ENCODE measurements at places on chromosomes 12 and 14.

DNA sequence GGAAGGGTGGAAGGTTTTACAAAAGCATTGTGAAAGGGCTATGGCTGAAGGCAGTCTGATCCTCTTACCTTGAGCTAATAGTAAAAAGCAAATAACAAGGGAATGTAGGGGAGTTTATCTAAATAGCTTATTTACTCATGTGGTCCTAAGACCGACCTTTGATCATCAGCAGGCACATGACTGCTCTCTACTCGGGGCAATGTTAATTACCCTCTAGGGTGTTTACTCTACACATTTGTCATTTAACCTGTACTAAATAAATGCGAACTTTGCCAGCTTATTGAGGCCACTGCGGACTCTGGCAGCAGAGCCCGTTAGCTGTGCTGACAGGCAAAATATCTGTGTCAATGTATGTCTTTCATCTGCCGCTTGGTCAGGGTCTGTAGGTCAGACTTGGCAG lies 768.3 kb upstream of the ATXN7L3B start:
- no peak for DNase-seq

- DNase-seq, result no peak
Observed at GRCh38 chr12:113196990-113197389, 11.5 kb downstream of the RITA1 start.

DNA sequence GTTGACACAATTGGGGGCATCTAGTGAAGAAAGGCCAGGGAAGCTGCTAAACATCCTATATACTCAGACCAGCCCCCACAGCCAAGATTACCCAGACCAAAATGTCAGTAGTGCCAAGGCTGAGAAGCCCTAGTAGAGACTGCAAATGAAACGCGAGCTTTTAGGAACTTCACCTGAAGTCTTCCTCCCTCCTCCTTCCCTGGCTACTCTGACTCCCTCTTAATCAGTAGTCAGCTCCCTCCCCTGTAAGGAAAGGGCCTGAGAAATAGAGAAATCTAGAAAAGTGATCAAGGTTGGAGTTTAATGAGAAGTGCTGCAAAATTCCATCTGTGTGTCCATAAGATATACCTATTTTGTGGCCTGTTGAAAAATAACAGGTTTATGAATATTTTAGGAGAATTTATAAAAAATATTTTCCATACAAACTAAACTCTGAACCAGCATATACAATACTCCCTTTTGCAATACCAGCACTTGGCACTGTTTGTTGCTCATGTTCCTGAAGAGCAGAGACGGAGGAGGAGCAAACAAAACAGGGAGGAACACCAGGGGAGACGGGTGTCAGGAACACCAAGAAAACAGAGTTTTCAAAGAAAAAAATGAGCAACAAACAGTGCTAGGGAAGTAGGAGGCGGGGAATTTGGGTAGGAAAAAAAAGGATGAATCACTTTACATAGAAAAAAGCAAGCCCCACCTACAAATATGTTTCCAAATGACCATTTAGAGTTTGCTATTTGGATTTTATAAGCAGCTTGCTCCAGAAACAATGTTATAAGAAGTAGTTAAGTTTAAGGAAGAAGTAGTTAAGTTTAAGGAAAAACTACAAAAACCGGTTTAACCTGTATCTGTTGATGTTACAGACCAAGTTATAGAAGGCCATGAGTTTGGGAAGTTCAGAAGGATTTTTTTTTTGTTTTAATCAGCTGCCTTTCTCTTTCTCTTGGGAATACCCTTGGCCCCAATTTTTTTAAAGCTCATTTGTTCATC lies 282.1 kb upstream of the GRIP1 start:
- no peak for DNase-seq

- no peak for DNase-seq
Observed at GRCh38 chr12:60415351-60415750, 819.5 kb downstream of the SLC16A7 start.

DNA sequence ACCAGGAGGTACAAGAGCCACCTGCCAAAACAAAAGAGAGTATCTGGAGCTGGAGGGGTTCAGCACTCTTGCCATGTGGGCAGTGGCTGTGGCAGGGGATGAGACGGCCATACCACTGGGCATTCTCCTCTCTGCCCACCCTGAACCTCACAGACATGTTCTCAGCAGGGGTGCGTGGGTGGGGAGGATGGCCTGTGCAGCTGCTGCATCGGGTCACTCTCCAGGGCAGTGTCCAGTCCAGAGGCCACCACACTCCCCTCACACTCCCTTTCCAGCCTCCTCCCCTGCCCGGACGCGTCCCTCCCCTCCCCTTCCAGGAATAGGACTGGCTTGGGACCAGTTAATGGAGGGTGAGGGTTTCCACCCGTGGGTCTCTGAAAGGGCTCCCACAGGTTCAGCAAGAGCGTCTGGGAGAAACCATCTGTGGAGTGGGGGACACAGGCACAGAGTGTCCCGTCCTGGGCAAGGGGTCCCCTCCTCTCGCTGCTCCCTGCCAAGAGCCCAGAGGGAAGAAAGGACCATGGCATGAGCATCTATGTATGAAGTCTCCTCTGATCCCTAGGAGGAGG lies 501 bp downstream of the C1R start:
- no peak for DNase-seq

DNA sequence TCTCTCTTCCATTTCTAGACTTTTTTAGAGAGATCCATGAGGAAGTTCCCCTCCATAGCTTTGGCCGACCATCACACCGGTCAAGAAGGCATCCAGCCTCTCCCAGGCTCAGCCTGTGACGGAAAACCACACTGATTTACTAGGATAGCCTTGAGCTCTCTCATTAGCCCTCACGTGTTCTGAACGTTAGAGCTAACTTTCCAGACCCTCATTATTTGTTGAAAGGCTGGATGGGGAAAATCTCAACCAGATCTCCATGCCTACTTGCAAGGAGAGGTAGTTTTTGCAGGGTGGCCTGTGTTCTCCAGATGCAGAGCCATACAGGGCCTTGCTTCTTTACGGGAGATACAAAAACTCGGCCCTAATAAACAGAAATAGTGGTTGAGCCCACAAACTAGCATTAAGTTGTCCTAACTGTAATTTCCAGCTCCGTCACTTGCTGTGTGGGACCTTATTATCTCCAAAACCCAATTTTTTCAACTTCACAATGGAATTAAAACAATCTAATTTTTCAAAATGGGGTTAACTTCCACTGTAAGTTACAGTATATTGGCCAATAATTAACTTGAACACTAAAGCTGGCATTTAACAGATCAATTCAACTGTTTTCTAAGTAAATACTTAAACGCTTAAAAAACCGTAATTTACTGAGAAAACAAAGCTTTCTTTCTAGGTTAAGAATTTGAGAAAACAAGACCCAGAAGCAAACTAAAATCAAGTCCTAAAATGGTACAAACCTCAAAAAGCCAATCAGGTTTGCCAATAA lies 65.3 kb downstream of the KLHL28 start:
- no peak for DNase-seq

- DNase-seq, result no peak
Observed at GRCh38 chr12:65962036-65962430, 137.8 kb downstream of the HMGA2 start.

- DNase-seq, result no peak
Observed at GRCh38 chr14:101257551-101257950, 303.7 kb upstream of the DIO3 start.

- no peak for DNase-seq
Observed at GRCh38 chr12:106906715-106907114, 49.0 kb upstream of the TMEM263 start.

DNA sequence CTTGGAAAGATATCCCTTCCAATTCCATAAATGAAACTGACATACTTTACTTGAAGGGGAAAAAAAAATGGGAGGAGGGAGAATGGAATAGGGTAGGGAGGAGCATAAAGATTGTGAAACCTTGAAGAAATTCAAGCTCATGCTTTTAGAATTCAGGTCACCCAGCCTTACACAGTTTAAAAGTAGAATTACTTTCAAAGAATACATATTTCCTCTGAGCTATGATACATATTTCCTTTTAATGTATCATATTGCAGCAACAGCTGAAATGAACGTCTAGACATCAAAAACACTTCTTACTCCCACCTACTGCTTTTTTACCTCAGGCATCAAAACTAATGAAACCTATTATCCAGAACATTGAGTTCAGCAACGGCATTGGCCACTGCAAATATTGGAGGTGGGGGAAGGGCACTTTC lies 156.0 kb downstream of the MED13L start:
- DNase-seq, result no peak

- no peak for DNase-seq
Observed at GRCh38 chr12:51321882-51322281, 2.1 kb downstream of the BIN2 start.

- no peak for DNase-seq
Observed at GRCh38 chr14:90866833-90867232, 50.6 kb upstream of the TTC7B start.

DNA sequence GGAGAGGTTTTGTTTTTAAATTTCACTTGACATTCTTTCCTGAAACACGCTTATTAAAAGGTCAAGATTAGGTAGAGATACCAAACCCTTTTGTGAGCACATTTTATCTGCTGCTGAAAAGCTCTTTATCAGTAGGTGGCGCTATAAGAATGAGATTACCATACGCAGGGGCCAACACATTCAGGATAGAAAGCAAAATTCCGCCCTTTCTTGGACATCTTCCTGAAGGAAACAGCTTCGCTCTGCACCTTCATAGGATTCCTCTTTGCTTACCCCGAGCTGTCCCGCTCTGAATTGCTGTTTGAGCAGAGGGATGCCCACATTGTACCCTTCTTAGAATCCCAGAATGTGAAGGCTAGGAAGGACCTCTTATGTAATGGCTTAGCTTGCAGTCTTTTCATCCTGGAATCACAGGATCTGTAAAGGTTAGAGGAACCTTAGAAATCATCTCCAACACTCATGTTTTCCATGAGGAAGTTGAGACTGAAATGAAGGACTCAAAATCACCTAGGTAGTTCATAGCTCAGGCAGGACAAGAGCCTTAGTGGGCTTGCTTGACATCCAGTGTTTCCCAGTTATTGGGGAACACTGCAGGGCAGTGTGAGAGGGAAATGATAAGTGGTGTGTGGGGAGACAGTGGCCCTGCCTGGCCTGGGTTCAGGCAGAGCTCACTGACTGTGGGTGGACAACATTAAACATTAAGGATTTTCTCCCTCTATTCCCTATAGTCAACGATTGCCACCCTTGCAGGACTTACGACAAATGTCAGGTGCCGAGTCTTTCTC lies 38.7 kb upstream of the CRY1 start:
- DNase-seq, result no peak

DNA sequence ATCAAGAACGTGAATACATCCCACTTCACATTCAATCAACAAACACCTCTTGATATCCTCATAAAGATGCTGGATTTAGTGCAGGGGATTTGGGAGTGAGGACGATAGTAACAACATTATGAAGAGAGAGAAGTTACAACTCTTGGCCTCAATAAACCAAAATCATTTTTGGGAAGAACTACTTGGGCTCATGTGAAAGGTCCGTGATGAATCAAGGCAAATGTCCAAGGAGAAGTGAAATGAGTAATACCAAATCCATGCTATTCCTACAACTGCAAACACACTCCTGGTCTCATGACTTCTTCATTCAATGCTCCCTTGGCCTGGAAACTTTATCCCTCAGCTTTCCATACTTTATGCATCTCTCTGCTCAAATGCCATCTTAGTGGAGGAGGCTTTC lies 162.0 kb upstream of the LMNTD1 start:
- no peak for DNase-seq

- DNase-seq, result no peak
Observed at GRCh38 chr12:96447256-96447655, 42.1 kb upstream of the CFAP54 start.

DNA sequence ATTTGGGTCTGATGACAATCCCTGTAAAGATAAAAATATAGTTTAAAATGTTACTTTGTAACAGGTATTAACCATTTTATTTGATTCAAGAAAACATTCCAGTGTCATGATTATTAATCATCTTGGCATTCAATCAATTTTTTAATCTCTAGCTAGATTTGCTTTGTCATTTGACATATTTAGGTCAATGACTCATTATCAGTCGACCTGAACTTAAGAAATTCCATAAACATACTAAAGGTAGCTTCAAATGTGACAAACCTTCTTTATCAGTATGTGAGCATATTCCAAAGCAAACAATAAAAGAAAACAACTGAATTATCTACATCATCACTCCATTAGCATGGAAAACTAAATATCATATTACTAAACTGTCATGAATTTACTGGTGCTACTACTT lies 50.8 kb upstream of the CDKL1 start:
- DNase-seq, result no peak

GRCh38 chr14:36555998-36556743 lies 26.2 kb downstream of the NKX2-8 start:
- no peak for DNase-seq

- no peak for DNase-seq
Observed at GRCh38 chr12:91511795-91512420, 329.3 kb upstream of the DCN start.

DNA sequence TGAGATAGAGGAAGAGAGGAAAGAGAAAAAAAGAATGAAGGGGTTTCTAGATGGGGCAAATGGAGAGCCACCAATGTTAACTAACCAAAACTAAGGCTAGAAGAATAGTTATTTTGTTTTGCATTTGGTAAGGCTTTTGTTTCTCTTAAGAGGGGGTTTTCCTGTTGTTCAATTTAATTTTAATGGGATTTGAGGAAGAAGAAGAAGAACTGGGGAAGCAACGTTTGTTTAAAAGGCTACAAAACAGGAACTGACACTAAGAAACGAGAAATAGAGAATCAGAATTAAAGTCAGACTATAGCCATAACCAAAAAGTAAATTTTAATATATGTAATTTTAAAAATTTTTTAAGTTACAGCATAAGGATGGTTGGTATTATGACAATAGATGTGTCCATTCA lies 13.7 kb downstream of the TXNDC16 start:
- no peak for DNase-seq

DNA sequence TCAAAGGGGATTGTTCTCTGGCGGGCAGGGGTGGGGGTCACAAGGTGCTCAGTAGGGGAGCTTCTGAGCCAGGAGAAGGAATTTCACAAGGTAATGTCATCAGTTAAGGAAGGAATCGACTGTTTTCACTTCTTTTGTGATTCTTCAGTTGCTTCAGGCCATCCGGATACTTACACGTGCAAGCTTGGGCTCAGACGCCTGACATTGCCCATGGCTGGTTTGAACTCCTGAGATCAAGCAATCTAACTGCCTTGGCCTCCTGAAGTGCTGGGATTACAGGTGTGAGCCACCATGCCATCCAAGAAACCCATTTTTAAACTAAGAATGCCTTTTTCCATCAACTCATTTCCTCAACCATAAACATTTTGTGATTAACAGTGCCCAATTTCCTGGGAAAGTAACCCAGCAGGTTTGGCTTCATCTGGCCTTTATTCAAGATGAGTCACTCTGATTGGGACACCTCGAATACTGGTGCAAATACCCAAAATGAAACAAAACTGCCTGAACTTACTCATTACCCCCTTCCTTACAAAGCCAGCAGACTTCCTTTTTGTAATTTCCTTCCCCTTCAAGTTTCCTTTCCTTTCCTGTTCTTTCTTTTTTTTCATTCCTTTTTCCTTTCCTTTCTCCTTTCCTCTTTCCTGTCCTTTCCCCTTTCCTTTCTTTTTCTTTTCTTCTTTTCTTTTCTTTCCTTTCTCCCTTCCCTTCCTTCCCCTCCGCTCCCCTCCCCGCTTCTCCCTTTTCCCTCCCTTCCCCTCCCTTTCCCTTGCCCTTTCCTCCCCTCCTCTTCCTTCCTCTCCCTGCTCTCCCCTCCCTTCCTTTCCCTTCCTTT lies 10.2 kb upstream of the RNASE10 start:
- DNase-seq, result no peak

- DNase-seq, result no peak
Observed at GRCh38 chr14:82872494-82872893, 1338.8 kb upstream of the SEL1L start.

Measured in activated T-helper 1 cell treated with anti-CD3 and anti-CD28 coated beads, Interleukin-2, amount 50 U/mL, for 16 hours (primary cell).